ENCODE measurements at places on chromosomes 2 and 18.

DNA sequence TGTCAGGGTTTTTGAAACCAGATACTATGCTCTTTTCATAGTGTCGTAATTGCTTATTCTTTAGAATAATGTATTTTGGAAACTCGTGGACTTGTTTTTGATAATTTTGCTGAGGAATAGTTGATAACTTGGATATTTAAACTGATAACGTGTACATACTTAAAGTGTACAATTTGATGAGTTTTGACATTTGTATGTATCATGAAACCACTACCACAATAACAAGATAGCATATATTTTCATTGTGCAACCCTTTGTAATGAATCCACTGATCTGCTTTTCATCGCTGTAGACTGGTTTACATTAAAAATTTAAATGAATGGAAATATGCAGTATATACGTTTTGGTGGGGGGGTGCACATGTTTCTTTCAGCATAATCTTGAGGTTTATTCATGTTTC lies 45.8 kb downstream of the AGFG1 start:
- DNase-seq: no peak

DNA sequence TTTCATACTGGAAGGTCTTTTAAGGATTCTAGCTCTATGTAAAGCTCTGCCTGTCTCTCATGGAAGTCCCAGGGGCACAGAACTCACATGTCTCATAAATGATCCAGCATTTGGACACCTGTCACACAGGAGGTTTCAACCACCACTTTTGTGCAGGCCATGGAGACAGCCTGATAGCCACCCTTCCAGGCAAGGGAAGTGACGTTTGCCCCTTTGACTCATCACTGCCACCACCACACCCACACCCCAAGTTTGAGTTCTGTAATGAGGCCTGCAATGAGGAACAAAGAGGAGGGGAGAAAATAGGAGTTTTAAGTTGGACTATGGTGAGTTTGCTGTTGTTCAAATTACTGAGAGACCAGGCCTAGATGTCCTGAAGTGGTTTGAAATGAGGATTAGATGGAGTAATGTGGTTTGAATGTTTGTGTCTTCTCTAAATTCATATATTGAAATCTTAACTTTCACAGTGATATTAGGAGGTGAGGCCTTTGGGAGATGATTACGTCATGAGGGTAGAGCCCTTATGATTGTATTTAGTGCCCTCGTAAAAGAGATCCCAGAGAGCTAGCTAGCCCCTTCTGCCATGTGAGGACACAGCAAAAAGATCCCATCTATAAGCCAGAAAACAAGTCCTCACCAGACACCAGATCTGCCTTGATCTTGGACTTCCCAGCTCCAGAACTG lies 175.3 kb upstream of the EPHA4 start:
- no peak for DNase-seq

DNA sequence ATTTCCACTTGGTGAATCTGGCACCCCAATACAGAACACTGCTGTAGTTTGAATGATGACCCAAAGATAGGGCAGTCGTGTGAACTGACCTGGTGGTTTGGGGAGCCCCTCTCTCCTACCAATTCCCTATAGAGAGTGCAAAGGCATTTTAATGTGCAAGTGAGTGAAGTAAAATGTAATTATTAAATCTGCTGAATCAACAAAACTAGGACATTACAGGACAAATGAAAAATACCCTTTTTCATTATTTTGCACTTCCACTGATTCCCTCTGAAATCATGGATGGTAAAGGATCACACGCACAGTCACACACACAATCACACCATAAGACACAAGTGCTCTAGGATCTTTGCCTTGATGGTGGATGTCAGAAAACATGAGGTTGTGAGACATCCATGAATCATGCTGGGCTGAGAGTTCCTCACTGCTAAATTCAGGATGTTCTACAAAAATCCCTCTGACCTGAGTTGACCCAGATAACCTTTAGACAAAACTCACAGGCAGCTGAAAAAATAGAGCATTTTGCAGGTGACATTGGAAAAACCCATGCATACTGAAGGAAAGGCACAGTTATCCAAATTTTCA lies 197.4 kb downstream of the FBXO15 start:
- no peak for DNase-seq

- DNase-seq: no peak
These were observed 98.0 kb downstream of the STPG4 start for GRCh38 chr2:47056868-47057686.

GRCh38 chr2:106183101-106183696 lies 10.9 kb downstream of the UXS1 start:
- DNase-seq: no peak

DNA sequence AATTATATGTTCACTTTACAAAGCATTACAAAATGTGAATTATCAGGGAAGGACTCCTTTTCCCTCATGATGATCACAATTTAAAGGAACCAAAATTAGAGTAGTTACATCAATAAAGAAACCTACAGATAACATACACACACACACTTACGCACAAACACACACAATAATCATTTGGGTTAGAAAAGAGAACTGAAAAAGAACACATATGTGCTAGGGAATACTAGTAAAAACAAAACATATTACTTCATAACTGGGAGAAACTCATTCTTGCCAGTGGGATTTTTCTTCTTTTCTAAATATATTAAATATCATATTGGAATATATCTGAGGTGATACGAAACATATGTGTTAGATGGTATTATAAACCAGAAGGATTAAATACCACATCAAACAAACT lies 42.3 kb downstream of the FIGN start:
- DNase-seq: no peak

DNA sequence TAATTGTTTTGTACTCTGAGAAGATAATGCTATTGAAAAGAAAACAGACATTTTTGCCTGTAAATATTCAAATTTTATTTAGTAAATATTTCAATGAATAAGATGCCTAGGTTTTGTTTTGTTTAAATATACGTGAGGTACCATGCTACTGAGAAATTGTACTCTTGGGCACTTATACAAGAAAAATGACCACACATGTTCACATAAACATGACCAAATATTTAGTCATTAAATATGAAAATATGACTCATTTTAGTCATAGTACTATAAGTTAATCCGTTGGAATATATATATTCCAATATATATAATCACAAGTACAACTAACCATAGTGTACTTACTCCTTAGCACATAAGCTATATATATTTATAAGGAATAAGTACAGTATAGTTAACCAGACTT lies 56.7 kb upstream of the ZNF804A start:
- DNase-seq: no peak

- DNase-seq: no peak
These were observed 111.6 kb upstream of the DNMT3A start for GRCh38 chr2:25453199-25453905.

- no peak for DNase-seq
These were observed 24.1 kb upstream of the SP3 start for GRCh38 chr2:173989160-173989883.

GRCh38 chr18:53219853-53220252 lies 879.9 kb downstream of the DCC start:
- no peak for DNase-seq

DNA sequence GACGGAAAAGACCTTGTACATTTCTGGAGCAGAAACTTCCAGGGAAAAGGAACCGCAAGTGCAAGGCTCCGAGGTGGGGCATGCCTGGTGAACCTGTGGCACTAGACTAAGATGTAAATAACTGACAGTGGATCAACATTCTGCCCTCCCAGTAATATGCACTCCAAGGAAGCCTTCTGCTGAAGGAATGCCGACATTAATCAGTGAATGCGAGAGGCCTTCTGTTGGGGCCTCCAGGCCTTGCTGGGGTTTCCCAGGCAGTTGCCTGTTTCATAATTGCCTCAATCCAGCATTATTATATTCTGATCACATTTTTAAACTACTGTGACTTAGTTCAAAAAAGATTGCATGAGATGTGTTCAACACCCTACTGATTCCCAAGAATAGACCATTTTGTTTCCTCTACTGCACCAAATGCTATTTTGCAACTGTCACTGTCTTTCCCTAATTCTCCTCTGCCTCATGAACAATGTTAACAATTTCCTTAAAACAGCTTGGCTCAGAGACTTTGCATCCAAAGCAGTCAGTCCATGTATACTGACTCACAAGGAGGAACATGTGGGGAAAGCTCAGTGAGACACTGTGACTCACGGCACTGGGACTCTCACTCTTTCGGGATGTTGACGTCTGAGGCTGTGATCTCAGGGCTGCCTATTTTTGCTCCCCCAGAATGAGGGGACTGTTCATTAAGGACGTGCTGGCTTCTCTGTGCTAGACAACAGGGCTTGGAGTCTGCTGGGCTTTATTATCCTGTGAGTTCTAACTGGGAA lies 10.5 kb upstream of the DSG2 start:
- no peak for DNase-seq

DNA sequence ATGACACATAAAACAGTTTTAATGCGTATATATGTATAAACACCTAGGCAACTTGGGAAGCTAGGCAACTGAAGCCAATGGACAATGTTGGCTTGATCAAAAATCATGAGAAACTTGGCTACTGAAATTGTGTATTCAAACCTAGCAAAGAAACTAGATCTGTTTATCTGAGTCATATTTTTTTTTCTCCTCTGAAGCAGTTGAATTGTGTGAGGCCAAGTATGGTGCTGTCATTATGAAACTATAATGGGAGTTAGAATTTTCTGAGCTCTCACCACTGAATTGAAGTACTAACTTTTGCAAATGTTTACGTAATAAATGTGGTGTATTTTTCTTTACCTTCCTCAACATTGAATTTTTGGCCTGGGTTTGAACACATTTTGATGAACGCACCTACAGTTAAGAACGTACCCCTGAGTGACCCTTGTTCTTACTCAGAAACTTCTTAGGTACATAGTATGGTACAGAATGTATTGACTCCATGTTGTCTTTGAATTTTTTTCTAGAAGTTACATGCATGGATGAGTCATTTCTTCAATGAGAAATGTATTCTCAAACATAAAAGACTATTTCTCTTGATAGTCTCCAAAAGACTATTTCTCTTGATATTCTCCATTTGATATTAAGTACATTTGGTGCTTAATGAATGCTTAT lies 23.8 kb downstream of the CD28 start:
- DNase-seq: no peak

DNA sequence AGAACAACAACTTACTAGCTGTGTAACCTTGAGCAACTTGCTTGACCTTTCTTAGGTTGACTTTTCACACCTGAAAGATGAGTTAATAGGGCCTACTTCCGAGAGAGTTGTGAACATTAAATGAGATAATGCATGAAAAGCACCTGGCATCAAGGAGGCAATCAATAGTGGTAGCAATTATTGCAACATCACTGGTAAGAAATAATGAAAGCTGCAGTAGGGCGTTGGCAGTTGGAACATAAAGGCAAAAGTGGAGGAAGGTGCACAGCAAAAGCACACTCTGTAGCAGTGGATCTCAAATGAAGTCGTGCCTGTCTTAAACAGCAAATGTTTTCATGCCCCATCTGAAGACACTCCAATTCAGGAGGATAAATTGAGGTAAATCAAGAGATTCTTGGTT lies 178.9 kb upstream of the VRK2 start:
- no peak for DNase-seq

GRCh38 chr2:200609028-200609614 lies 23.3 kb downstream of the AOX1 start:
- DNase-seq: no peak

DNA sequence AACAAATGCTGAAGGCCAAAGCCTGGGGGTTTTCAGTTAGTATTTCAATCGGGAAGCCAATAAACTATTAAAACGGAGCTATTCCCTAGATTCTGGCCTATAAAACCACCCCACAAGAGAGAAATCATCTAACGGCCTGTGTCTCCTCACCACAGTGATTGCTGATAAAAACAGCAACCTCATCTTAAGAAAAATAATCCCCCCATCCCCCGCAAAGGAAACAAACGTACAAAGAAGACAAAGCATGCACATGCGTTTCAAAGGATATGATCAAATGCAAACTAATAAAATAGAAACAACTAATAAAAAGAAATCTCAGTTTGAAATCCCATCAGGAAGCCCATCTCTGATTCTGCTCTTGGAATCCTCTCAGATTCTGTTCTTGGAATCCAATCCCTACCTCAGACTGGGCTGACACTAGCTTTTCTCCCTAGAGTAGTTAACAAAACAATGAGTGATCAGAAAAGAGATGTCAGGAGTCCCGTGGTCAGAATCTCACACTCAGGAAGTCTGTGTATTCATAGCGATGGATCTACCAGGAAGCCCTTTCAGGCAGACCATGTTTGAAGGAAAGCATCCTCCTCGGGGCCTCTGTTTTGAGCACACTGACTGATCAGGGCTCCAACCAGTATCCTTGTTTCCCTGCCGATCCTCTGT lies 150.7 kb downstream of the THADA start:
- peak; percentile 8 for DNase-seq

GRCh38 chr2:122851161-122851560 lies 1095.7 kb downstream of the TSN start:
- no peak for DNase-seq

DNA sequence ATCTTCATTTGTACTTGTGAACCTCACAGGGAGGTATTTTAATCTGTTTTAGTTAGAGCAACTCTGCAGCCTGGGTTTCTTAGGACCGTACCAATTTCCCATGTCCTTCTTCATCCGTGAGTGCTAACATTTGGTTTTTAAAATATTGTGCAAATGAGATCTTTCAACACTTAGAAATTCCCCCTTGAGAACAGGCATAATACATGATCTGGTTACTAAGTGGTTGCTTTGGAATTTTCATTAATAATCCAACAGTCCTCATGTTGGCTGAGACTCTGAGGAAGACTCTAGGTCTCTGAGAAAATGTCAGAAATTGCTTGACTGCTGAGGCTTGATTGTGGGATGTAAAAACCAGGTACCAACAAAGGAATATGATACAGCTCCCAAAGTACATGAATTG lies 125.6 kb upstream of the CDCA7 start:
- DNase-seq: no peak

DNA sequence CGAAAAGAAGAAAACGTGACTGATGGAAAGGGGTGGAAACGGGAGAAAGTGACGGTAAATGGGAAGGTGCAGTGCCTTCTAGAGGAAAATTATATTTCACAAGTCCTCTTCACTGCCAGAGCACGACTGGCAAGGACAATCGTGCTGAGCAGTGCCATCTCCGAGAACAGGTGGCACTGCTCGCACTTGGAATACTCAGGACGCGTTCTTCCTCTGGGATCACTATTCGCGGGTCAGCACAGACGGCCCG lies 364 bp downstream of the STAT1 start:
- DNase-seq: no peak

All from neural progenitor cell (in vitro differentiated cells).